ENCODE measurements at places on chromosomes 2 and 18.

GRCh38 chr2:2050446-2050845 lies 280.6 kb downstream of the MYT1L start:
- DNase-seq = no peak

- no peak for DNase-seq
Measured at GRCh38 chr2:46171411-46171953, 125.7 kb upstream of the EPAS1 start.

DNA sequence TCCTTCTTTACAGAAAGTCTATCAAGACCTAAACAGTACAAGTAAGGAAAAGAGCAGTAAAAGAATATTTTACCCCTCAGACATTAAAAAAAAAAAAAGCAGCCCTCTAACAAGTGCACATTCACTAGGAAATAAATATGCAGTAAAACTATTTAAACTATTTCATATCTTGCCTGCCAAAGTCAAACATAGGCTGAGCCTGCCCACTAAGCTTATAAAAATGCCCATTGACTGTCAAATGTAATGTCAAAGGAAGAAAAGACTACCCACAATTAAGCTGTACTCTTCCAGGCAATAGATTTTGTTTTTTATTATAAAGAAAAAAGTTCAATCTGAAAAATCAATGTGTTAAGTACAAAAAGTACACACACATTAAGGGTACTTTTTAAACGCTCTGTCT lies 11.8 kb downstream of the ALS2 start:
- DNase-seq = no peak

- no peak for DNase-seq
Measured at GRCh38 chr18:36335476-36336279, 38.2 kb downstream of the FHOD3 start.

- no peak for DNase-seq
Measured at GRCh38 chr2:158716121-158716791, 78.9 kb upstream of the DAPL1 start.

DNA sequence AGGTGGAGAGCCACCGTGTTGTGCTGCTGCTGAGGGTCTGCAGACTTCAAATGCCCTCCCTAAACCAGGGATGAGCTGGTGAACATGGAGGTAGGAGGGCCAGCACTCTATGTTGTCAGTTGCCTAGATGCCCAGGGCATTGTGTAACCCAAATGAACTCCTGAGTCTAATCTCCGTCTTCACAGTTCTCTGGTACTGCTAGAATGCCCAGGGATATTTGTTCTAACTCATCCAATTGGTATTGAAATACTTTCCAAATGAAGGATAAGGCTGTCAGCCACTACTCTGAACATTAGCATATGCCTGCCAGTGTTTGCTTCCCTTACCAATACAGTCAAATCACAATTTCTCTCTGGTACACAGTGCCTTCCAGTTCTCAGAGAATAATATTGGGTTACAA lies 492.6 kb downstream of the SLC4A3 start:
- no peak for DNase-seq

All from SIG-M5 (cell line).